Renal cortical epithelial cell (primary cell): ENCODE measurements at places on chromosomes 2 and 18.

DNA sequence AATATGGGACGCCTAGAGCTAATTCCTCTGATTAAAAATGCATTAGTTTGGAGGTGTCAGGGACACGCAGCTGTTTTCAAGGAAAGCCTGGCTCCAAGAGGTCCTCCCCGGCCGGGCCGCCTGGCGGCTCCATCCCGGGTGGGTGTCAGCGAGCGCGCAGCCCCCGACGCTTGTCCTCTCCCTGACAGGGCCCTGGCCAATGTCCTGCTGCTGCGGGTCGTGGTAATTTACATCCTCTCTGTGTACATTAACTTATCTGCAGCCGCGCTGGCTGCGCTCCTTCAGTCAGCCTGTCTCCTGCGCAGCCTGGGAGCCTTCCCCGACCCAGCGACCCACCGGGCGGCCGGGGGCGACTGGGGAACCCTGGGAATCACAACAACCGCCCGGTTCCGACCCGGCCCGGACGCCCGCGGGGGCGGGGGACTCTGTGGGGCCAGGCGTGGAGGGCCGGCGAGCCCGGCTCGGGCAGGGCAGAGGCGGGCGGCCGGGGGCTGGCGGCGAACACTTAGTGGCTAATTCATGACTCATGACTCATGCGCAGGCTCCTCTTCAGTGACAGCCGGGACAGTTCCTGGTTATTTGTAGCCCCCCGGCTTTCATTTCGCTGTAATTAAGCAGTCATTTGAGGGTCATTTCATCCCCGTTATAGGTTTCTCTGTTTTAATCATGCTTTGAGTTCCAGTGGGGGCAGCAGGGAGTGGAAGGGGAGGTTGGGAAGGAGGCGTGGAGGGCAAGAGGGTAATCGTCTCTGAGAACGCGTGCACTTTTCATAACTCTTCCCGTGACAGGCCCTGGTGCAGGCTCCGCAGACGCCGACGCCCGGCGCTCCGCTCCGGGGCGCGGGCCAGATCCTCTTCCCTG lies 141.9 kb upstream of the CTAGE1 start:
- peak; percentile 41 for DNase-seq

- DNase-seq: no peak
Measured at GRCh38 chr18:79478484-79479115, 82.9 kb downstream of the NFATC1 start.

- DNase-seq: no peak
Measured at GRCh38 chr2:8753609-8754008, 71.8 kb downstream of the ID2 start.

DNA sequence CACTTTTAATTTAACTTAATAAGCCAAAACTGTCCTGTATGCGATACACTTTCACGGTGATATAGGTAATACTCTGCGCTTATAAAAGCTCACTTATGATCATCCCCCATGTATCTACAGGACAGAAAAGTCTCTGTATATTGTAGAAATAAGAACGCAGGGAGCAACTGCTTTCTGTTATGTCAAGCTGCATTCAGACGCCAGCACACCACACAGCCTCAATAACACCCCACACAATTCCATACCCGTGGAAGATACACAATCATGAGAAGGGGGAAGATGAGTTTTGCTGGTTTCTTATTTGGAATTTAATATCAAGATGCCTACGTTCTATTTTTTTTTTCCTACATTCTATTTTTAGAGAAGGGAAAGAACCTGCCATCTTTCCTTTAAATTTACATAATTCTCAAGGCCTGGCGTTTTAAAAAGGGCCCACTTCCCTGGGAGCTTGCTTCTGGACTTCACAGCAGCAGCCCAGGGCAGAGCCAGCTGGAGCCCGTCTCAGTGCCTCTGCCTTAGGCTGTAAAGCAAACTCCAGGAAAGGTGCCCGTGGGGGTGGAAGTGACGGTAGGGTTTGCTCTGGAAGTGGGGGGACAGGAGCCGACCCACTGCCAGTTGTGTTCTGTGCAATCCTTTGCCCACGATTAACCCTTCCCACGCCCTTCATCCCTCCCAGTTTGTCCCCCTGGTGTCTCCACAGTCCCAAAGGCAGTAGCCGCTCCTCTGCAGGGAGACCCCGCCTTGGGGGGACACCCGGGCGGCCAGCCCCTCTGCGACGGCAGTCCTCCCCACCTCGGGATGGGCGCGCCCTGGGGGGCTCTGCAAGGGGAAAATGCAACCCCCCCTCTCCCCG lies 5.3 kb downstream of the PTGR3 start:
- no peak for DNase-seq

GRCh38 chr2:157032017-157032416 lies 225.5 kb upstream of the GALNT5 start:
- peak; percentile 81 for DNase-seq

DNA sequence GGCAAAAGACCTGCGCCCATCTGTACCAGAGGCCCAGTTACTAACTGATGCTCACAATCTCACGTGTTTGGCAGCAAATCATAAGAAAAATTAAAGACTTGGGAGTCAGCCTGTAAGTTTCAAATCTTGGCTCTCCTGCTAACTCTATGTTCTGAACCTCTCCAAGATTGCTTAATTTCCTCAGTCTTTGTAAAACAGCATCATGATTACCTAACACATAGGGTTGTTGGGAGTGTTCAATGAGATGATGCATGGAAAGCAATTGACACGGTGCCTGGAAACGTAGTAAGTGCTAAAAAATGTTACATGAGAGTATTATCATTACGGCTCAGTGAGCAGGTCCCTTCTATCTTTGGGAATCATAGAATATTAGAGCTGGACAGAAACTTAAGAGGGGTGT lies 497.6 kb upstream of the TCF4 start:
- DNase-seq: no peak

GRCh38 chr18:7848054-7848412 lies 280.9 kb downstream of the PTPRM start:
- DNase-seq: no peak

DNA sequence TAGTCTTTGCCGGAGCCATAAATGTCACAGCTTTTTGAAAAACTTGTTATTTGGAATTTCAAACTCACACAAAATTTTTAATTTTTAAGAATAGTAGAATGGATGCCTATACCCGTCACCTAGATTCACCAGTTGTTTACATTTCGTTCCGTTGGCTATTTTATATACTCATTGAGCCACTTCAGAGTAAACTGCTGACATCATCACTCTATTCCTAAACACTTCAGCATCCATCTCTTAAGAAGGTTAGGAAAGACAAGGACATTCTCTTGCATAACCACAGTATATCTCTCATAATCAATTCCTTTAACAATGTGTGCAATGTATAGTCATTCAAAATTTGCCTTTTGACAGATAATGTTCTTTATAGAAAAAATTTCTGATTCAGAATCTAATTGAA lies 1065.8 kb downstream of the LRP1B start:
- DNase-seq: no peak

DNA sequence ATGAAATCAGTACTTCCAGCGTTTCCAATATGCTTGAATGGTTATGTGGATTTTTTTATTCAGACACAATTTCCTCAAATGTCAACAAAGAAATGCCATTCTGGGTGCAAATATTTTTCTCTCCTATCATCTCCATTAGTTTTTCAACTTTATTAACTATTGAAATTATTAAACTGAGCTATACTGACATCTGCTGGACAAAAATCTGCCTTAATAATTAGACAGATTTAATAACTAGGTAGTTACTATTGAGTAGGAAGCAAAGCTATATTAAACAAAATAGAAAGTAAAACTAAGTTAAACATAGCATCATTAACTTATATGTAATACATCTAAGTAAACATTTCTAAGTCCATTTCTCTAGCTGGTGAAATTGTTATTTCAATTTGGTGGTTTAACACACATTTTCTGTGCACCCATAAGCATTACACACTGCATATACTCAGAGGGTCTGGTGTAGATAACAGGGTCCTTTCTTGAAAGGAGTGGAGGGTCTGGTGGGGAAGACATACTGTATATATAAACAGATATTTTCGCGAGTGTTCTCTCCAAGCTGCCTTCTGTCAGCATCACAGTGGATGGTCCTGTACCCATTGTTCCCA lies 77.0 kb downstream of the LANCL1 start:
- peak; percentile 25 for DNase-seq

DNA sequence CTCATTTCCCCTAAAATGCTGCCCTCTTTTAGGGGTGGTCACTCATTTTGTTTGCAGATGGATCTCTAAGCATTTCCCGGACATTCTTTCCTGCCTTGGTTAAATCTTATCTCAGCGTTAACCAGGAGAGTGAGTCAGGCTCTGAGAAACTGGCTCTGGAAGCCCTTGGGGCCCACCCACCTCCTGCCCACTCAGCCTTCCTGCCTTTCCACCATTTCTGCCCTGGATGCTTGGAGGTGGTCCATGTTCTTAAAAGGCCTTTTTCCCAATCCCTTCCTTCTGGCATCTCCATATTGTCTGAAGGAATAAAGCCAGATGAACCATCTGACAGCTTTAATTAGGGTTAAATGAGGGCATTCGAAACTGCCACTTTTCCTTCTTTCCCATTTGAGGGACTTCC lies 9.5 kb downstream of the HK2 start:
- DNase-seq: peak; percentile 77

GRCh38 chr2:206095536-206096332 lies 9.8 kb upstream of the INO80D start:
- DNase-seq: no peak

- no peak for DNase-seq
Measured at GRCh38 chr2:177078855-177079254, 133.7 kb upstream of the HNRNPA3 start.

- DNase-seq: no peak
Measured at GRCh38 chr2:217743966-217744761, 258.6 kb downstream of the TNS1 start.

- DNase-seq: no peak
Measured at GRCh38 chr2:240848900-240849680, 19.5 kb upstream of the AGXT start.

GRCh38 chr18:73514449-73514848 lies 633.2 kb downstream of the FBXO15 start:
- DNase-seq: no peak

- DNase-seq: no peak
Measured at GRCh38 chr2:176268976-176269318, 295 bp upstream of the MTX2 start.

GRCh38 chr2:160838691-160839090 lies 321.5 kb upstream of the TANK start:
- no peak for DNase-seq

DNA sequence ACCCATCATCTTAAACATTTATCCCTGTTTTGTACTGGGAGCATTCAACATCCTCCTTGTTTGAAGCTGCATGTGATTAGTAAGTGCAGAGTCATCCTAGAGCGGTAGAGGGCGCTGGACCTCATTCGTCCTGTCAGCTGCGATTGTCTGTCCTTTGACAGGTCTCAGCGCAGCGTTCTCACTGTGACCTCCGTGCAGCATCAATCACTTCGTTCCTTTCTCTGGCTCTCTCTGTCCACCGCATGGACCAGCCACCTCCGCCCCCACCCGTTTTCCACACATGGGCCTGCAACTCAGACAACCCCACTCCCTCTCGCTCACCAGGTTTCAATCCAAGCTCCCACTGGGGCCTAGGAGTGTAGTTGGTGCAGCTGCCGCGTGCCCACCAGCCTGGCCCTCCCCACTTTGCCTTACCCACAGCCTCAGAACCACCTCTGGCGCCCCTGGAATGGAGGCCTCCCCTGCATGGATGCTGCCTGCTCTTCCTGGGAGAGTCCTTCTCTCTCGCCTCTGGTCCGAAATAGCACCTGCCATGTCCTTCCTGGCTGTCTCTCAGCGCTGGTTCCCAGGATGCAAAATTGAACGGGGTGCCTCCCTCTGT lies 90.5 kb downstream of the NDUFA10 start:
- peak; percentile 28 for DNase-seq

DNA sequence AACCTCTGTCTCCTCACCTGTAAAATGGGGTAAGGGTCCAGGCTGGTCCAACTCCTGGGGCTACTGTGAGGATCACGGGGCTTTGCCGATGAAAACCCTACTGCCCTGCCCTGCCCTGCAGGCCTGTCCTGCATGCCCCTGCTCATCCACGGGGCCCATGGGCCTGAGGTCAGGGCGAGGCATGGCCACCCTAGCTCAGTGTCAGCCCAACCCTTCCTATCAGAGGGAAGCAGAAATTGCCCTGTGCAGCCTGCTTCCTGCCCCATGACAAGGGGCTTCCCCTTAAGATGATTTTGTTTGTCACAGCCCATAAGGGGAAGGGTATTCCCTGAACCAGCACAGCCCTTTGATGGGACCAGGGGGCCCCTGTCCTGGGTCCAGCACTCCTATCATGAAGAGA lies 353.6 kb upstream of the ID2 start:
- DNase-seq: no peak

GRCh38 chr2:17800219-17800618 lies 16.0 kb upstream of the MSGN1 start:
- DNase-seq: no peak

- DNase-seq: peak; percentile 76
Measured at GRCh38 chr2:142756430-142756829, 121.0 kb upstream of the KYNU start.

DNA sequence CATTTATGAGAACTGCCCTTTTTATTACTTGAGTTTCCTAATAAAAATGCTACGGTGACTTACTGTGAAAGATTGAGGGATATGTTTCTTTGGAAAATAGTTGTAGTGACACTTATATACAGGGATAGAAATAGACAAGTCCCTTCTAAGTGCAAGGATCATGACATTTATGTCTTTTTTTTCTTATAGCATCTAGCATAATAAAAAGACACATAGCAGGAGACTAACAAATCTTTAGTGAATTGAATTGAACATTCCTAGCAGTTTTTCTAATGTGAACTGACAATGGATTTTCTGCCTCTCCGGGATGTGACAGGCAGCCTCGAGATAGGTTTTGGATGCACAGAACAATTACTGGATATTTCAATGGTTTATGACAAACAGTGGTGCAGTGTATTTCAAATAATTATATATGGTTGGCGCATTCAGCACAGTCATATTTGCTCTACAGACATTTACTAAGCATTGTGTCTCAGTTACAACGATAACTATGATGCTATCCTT lies 562.8 kb downstream of the ADCYAP1 start:
- no peak for DNase-seq

DNA sequence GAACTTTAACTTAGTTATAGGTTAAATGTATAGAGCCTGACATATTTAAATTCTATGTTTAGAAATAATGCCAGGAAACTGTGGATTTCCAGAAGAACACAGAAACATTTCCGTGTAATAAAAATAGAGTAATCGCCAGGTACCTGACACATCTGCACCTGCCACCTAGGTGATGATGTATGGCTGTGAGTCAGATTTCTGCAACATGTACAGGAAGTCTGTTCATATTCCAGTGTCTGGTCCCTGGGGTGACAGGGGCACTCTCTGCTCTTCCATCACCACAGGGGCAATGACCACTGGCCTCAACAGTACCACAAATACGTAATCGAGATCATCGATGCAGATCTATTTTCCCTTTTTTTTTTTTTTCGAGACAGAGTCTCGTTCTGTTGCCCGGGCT lies 101.1 kb upstream of the LPIN2 start:
- no peak for DNase-seq

- DNase-seq: no peak
Measured at GRCh38 chr2:179686069-179686468, 175.3 kb downstream of the ZNF385B start.

- DNase-seq: peak; percentile 42
Measured at GRCh38 chr2:50951437-50951836, 80.5 kb downstream of the NRXN1 start.

GRCh38 chr18:73891572-73892421 lies 255.8 kb downstream of the FBXO15 start:
- DNase-seq: no peak
